ENCODE measurements at places on chromosomes 2 and 18. TPM values are rescaled to one million over a fixed set of nuclear protein-coding genes. Genes with fewer than 3 reads are reported as not detected.

DNA sequence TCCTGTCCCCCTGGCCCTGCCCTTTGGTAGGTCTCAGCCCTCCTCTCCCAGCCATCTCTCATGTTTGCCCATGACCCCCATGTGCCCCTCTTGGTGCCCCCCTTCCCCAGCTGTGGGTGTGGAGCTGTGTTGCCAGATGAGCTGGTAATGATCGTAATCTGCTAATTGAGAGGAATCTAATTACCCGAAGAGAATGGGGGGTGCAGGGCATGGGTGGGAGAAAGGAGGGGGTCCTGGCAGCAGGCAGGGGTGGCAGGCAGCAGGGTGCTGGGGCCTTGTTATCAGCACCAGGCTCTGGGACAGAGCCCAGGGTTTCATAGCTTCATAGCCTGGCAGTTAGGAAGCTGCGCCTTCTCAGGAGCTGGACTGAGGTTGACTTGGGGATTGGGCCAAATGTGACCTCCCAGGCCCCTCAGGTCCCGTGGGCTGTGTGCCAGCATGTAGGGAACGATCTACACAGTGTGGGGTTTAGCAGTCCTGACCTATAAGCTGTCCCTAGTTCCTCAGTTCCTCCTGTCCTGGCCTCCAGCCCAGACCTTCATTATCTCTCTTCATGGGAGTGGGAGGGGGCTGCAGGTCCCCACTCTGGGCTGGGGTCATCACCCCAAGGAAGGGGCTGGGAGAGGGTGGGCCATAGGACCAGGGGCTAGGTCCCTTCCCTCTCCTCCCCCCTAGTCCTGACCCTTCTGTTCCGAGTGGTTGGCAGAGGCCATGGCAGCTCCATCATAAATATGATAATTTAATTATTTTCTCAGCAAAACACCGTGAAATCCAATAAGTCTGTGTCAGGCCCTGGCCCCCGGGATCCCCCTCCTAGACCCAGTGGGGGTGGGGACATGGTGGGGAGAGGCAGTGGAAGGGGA is 6.5 kb upstream of the ASIC4 start:
- no peak for ATAC-seq

DNA sequence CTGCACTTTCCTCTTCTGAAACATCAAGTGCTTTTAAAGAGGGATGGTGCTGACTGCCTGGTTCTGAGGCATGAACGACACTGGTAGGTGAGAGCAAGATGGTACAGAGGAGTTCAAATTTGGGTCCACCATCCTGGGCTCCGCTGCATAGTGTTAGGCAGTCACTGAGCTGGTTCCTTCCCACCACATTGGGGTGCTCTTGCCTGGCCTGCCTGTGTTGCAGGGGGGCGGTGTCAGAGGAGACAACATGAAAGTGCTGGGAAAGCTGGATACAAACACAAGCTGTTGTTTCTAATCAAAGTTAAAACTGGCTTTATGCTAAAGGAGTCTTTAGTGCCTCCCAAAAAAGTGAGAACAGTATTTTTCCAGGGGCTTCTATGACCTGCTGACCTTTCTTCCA is 258.1 kb downstream of the GBX2 start:
- no peak for ATAC-seq

GRCh38 chr2:1192121-1192520 is 221.1 kb upstream of the TPO start:
- ATAC-seq = no peak

- ATAC-seq = no peak
Measured at GRCh38 chr2:64168756-64169155, 24.5 kb upstream of the PELI1 start.

DNA sequence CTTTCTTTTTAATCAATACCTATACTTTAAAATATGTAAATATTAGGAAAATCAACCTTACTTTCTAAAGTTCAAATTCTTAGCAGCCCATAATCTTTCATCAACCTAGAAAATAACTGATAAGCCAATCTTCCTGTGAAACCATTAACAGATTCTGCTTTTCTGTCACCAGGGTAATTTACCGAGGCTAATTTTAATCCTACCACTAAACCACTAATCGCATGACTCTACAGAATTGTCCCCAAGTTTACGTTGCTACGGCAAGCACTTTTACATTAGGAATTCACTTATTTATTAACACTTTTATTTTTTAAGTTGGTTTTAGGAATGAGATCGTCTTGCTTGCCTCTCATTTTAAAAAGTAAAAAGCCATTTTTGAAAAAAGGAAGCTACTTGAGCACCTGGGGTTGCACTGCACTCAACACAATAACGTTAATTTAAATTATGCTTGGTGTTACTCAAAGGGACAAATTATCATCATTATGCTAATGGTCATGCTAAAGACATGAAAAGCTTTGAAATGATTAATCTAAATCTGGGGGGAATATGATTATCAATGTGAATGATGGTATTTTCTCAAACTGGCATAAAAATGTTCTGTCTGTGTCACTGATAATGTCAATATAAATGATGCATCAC is 10.2 kb downstream of the ZNF516 start:
- no peak for ATAC-seq

DNA sequence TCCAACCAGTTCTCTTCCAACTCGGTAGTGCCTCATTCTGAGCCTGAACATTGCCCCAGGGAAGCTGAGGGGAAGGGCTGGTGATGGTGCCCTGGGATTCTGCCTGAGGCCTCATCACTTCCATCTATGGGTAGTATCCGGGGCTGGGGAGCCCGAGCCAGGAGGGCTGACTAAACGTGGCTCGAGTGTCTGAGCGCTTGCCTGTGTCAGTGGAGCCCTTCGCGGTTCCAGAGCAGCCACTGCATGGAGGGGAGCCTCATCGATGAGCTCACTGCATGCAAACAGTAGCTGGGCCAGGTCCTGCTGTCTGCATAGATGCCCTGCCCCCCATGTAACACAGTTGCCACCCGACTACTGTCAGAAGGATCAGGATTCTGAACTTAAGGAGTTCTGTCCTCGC is 129.3 kb downstream of the GLI2 start:
- ATAC-seq = no peak

DNA sequence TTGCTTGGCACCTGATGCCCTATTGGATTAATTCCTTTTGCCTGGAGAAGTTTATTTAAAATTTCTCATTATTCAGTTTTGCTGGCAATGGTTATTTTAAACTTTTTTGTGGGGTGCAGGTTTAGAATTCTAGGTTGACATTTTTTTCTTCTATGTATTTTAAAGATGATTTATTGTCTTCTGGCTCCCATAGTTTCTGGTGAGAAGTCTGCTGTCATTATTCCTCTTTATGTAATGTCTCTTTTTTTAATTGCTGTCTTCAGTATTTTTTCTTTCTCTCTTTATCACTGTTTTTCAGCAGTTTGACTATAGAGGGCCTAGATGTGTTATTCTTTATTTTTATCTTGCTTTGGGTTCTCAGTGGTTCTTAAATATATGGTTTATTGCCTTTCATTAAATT is 182.2 kb upstream of the STON1 start:
- no peak for ATAC-seq

DNA sequence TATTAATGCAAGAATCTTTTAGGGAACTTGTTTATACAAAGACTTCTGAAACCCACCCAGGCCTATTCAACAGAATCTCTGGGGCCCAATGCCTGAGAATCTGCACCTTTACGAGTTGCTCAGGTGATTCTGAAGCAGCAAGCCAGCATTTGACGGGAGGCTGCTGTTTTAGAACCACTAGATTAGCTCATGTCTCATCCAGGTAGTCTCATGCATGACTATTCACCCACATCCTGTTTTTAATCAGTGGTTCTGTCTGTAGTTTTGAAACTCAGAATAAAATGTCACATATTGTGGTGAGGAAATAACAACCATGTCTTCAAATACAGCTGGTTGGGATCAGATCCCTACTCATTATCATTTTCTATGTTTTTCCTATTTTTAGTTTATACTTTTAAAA is 39.5 kb downstream of the CYTIP start:
- no peak for ATAC-seq

DNA sequence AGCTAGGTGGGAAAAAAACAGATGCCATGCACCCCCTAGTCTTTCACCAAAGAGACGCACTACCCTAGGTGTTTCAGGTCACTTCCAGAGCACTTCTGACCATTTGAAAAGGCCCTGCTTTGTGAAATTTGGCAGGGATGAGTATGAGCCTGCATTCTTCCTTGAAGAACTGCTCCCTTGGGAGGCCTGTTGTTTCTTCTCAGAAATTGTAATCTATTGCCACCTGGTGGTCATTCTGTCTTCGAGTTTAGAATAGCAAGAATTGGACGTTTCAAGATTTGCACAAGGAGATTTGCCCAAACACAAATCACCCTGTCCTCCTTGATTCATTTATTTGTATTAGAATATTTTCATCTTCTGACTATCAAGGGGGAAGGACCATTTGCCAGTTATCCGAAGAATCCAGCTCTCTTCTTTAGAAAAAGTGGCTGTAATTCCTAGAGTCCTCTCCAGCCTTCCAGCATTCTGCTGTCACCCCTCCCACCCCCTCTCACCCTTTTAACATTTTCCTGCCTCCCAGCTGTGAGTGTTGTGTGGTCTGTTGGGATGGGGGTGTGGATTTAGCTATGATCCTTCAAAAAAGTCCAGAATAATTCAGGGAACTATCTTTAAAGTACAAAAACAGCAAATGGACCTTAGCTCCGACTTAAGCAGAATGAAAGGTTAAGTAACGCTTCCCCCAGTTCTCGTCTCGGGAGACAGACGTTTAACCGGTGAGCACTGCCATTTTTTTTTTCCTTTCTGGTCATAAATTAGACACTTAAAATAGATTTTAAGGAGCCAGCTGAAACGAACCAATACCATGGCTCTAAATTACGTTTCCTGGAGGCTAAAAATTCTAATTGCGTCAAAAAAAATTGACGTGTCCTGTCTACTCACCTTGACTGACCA is 3.7 kb upstream of the GAD1 start:
- ATAC-seq = peak; percentile 59

- no peak for ATAC-seq
Measured at GRCh38 chr2:64268330-64269048, 124.3 kb upstream of the PELI1 start.

- no peak for ATAC-seq
Measured at GRCh38 chr18:61093965-61094364, 239.3 kb upstream of the CDH20 start.

GRCh38 chr2:235677276-235677788 is 183.5 kb downstream of the AGAP1 start:
- no peak for ATAC-seq

- ATAC-seq = no peak
Measured at GRCh38 chr2:81389203-81389602, 1084.7 kb upstream of the LRRTM1 start.

DNA sequence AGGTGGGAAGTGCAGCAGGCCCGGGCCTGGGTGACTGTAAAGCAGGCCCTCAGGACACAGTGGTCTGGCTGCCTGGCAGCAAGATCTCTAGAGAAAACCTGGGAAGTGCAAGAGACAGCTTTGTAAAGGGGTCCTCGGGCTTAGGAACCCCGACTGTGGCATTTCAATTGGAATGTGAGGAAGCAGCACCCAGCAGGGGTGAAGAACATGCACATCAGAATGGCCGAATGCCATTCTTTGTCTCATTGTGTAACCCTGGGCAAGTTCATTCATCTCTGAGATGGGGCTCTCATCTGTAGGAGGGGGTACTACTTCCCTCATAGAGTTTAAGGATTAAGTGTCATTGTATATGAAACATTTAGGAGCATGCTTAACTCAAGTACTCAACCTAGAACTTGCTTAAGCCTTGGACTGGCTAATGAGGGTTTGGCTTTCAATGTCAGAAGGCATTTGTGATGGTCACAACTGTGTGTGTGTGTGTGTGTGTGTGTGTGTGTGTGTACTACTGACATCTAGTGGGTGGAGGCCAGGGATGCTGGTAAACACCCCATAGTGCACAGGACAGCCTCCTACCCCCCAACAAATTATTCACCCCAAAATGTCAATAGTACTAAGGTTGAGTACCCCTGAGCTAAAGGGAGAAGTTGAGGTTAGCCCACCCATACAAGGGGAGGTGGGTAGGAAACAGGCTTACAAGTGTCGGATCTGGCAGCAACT is 29.3 kb downstream of the MEX3C start:
- no peak for ATAC-seq

- ATAC-seq = no peak
Measured at GRCh38 chr2:109197491-109198418, 68.8 kb downstream of the SH3RF3 start.

GRCh38 chr2:10934308-10934978 is 22.7 kb downstream of the KCNF1 start:
- no peak for ATAC-seq

- ATAC-seq = no peak
Measured at GRCh38 chr2:86414996-86415395, 26.2 kb upstream of the KDM3A start.

DNA sequence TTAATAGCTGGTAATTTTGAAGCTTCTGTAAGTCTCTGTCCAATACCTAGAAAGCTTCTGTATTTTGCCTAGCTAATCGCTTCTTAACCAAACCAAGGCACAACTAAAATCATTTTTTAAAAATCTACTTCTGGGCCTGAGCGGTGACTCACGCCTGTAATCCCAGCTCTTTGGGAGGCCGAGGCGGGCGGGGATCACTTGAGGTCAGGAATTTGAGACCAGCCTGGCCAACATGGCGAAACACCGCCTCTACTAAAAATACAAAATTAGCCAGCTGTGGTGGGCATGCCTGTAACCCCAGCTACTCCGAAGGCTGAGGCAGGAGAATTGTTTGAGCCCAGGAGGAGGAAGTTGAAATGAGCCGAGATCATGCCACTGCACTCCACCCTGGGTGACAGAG is 148.6 kb upstream of the FIGN start:
- no peak for ATAC-seq

DNA sequence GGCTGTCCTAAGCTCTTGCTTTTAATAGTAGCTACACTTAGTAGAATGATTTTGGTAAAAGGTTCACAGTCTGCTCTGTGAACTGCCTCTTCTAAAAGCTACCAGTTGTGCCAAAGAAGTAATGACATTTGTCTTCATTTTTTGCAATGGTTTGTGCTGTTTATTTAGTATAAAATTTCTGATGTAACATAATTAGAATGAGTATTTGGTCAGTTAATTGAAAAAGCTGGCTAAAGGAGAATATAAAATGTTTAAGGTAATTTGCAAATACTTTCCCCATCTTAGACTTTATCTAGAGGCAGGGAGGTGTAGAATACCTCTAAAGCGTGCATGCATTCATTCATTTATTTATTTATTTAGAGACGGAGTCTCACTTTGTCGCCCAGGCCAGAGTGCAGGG is 71.3 kb downstream of the PHLPP1 start:
- ATAC-seq = no peak

CCDC121 gene
- 3.1 TPM for total RNA-seq

EFR3B gene
- total RNA-seq = 2.4 TPM

AQP4 gene
- total RNA-seq = 0.89 TPM

GFPT1 gene
- total RNA-seq = 28.3 TPM

ADCYAP1 gene
- 0.67 TPM for total RNA-seq

CIDEA gene
- 0.59 TPM for total RNA-seq

DPP10 gene
- 4.6 TPM for total RNA-seq

CELF4 gene
- 0.77 TPM for total RNA-seq

RND3 gene
- total RNA-seq = 57.2 TPM
